ENCODE measurements at places on chromosomes 13 and 19.

DNA sequence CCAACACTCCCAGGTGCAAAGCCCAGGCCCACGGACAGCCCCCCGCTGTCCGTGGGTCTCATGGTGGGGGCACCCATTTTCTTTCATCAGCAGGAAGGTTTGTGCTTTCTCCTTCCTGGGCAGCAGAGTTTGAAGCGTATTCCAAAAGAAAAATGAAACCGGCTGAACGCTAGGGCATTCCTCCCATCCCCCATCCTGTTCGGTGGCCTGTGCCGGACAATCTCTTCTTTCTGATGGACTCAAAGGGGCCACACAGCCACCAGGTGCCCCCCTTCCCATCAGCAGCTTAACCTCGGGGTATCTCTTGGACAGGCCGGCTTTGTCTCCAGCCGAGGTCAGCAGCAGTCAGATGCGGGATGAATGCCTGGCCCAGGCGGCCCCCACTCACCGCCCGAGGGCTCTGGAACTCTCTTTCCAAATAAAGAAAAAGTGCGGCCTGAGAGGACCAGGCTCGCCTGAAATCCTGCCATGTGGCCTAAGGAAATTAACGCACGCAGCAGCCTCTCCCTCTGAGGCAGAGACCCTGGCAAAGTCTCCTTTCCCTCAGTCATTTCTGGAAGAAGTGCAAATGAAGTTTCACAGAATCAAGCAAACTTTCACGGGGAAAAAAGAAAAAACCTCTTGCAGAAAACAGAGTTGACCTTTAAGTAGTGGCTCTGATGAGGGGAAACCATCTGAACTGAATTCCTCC, 67.8 kb downstream of the RASA3 start:
- no peak for DNase-seq

DNA sequence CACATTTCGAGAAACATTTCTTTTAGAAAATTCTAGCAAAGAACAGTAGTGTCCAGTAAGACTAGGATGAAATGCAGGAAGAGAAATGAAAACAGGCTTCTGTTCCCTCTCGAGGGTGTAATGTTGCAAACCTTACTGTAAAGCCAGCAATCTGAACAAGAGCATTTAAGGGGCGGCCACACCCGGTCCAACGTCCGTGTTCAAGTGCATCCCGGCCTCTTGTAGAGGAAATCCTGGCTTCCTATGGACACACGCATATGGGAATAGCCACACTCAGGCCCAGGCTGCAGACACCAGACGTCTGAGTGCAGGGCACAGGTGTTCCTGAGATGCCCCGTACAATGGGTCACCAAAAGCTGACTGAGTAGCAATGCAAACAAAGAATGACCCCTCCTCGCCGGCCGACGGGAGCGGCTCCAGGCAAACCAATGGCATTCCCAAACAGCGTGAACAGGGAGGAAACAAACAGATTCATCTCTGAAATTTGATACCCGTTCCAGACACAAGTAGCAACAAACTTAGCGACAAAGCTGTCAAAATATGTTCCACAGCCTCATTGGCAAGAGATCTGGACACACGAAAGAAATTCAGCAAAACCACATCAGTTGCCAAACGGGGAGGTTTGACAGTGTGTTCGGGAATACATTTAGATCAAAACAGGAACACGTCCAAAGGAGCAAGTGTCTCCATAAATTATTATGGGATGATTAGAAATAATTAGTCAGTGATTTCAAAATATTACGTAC, 278.6 kb upstream of the TSHZ3 start:
- DNase-seq, result no peak

DNA sequence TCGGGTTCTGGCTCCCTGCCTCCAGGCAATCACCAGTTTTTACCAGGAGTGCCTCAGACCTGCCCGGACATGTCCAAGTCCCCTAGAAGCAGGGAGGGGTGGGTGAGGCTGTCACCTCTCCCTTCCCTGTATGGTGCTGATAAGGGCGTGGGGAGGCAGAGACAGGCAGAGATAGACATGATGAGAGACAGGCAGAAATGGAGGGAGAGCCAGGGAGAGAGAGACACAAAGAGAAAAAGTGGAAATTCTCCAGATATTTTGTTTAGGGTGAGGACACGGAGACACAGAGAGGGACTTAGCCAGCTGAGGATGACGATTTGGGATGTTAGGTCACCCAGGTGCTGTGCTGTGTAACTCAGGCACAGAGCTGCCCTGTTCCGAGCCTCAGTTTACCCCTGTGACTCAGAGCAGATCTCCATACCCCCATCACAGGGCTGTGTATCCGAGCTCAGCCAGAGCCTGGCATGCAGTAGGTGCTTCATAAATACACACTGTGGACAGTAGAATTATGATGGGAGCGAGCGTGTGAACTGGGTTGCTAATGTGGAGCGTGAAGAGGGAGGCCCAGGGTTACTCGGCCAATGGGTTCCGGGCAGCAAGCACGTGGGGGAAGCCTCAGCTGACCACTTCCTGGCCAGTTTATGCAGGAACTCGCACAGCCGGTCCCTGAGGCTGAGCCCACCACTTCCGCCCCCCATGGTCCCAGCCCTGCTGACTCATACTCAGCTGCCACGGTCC, 11.9 kb upstream of the GDF15 start:
- peak; percentile 98 for DNase-seq

DNA sequence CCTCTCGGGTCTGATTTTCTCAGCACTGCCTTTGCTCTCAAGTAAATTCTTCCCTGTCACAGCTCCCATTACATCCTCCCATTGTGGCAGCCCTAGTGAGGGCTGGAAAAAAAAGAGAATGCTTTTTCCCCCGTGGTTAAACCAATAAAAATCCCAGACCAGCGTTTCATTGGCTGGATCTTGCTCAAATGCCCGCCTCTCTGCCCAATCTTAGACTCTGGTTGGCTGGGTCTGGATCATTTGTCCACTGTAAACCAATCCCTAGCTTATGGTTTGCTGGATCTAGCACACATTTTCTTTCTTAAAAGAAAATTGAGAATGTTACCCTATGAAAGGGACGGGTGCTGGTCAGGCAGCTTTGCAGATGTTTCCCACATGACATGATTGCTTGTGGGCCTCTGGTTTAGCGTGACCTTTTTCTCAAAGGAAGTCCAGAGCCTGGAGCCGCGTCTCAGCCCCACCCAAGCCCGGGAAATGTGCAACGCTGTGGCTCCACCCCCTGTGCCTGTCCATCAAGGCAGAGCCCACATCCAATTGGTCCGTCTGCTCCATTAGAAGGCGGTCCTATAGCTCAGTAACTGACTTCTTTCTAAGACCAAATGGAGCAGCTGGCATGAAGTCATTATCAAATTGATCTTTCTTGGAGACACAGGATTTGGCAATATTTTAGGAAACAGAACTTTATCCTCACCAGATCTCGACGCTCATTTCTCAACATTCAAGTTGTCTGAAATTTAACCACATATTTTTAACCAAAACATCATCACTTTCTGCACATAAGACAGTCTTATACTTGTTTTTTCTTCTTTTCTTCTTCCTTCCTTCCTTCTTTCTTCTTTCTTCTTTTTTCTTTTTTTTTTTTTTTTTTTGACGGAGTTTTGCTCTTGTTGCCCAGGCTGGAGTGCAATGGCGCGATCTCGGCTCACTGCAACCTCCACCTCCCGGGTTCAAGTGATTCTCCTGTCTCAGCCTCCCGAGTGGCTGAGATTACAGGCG, 2.6 kb upstream of the MCEMP1 start:
- DNase-seq, result peak; percentile 75

DNA sequence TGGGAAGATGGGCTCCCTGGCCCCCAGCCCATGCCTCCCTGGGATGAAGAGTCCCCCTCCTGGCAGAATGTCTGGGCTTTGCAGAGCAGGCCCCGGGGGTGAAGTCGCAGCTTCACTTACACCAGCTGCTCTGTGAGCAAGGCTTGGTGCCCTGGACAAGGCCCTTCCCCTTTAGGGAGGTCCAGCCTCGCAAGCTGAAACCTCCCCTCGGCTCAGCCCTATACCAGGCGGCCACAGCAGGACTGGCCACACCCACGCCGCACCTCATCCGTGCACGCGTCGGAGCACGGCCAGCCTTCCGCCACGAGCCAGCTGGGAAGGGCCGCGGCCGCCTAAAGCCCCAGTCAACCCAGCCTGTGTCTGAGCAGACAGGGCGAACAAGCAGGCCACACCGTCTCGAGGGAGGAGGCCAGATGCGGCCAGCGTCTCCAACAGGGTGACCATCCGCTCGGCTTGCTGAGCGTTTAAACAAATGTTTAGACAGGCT, 83.2 kb upstream of the MCF2L start:
- DNase-seq, result no peak

DNA sequence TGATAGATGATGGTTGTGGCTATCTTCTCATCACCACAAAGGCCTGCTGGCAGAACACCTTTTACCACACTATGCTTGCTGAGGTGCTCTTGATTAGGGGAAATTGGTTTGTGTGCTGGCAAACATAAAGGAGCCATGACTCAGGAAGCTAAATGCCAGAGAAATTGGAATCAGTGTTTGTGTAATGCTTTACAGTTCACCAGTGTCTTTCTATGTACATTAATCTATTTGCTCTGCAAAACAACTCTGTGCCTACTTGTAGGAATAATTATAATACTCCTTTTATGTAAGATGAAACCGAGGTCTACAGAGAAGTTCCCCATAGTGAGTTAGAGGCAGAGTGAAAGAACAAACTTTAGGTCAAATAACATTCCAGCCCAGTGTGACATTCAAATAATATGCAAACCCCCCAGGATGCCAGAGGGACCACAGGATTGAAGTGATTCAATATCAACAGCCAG, 390.5 kb upstream of the HTR2A start:
- DNase-seq, result no peak

DNA sequence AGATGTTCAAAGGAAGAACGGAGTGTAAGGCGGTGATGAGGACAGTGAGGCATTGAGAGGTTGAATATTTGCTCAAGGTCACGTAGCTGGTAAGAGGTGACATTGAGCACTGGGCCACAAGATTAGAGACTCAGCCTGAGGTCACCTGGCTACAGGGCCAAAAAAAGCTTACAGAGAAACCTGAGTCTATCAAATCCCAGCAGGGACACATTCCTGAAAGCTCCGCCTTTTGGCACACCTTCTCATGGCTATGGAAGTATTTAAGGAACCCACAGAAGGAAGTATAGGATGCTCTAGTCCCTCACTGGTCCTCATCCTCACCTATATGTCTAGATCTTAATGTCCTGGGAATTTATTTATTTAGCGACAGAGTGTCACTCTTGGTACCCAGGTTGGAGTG, 17.4 kb downstream of the ZNF586 start:
- no peak for DNase-seq

GRCh38 chr13:44373601-44374347, at the start of gene SERP2:
Gene SERP2 (plus strand): TSS chr13:44373824. CDS start chr13:44374026, 202 bp downstream.
- DNase-seq, result no peak

DNA sequence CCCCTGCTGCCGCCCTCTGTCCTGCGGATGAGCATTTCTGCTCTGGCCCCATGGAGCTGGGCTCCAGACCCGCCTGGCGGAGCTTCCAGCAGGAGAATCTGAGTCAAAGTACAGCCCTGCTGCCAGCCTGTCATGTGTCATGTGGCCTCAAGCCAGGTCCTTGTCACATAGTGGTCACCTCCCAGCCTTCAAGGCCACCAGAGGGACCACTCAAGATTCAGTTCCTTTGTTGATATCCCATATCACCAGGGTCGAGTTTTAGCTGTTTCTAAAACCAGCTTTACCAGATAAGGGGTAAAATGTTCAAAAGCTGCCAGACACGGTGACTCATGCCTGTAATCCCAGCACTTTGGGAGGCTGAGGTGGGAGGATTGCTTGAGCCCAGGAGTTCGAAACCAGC, 13.4 kb downstream of the THOP1 start:
- no peak for DNase-seq

DNA sequence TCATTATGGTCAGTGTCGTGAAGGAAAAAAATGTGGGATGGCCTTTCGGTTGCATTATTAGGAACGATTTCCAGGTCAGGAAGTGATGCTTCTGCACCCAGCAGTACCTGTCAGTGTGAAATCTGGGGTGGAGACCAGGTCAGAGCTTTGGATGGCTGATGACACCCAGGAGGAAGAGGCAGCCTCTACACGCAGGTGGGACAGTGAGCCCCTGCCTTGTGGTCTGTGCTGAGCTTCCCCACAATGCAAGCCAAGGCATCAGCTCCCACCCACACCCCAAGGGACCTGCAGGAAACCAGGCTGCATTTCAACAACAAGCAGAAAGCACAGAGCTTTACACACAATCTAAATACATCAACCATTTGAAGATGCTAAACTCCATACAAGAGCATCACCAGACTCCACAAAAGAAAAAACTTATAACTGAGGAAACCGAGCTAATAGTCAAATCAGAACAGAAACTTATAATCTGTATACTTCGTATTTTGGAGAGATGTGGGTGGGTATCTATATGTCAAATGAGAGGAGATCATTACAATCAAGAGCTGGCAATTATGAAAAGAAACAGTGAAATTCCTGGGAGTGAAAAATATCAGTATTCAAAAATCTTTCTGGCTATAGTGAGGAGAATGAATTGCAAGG, 130.1 kb downstream of the ZDHHC20 start:
- DNase-seq, result no peak

- no peak for DNase-seq
Measured at GRCh38 chr13:110826861-110827672, 87.8 kb downstream of the ANKRD10 start.

GRCh38 chr13:67341406-67341805, 111.3 kb upstream of the PCDH9 start:
- no peak for DNase-seq

DNA sequence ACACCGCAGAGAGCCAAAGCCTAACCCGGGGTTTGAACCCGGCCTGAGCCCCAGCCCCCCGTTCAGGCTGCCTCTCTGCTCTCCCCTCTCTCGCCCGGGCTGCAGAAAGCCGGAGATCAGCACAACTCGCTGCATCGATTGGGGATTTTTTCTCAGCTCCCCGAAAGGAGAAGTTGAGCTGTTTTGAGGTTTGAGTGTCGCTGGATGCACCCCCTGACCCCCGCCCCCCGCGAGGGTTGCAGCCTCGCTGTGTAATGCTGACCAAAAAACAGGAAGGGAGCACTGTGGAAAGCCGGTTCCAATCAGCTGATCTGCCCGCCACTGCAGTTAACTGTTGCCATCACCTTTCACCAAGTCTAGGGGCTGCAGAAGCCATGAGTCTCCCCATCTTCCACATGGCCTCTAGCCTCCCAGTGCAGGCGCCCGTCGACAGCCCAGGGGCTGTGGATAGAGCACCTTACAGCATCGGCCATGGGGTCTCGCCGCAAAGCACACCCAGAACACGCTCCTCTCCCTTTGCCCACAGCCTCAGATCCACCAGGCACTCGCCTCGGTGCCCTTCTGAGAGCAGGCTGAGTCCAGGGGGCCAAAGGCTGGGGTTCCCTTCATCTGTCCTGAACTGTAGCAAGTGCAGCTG, 34.5 kb downstream of the MYO9B start:
- no peak for DNase-seq

DNA sequence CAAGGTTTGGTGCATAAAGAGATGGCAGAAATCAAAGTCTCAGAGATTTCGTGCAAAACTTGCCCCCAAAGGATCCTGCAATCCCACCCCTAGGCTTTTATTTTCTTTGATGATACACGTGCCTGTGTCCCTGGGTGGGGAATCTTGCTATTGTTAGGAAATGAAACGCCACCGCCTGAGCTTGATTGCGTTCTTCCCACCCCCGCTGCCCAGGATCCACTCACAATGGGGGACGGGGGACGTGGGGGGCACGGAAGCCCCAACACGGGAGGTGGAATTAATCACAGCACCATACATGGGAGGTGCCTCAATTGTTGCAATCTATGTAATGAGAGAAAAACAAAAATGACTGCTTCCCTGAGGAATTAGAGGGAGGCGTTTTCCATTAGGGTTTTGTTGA, 39.6 kb downstream of the ZNRF4 start:
- no peak for DNase-seq

GRCh38 chr13:104937881-104938280, 1597.6 kb downstream of the EFNB2 start:
- no peak for DNase-seq

GRCh38 chr13:101988140-101988539, 413.7 kb downstream of the FGF14 start:
- DNase-seq, result no peak

All from HTR-8/SVneo (cell line).